ENCODE measurements at places on chromosomes 2 and 18.

DNA sequence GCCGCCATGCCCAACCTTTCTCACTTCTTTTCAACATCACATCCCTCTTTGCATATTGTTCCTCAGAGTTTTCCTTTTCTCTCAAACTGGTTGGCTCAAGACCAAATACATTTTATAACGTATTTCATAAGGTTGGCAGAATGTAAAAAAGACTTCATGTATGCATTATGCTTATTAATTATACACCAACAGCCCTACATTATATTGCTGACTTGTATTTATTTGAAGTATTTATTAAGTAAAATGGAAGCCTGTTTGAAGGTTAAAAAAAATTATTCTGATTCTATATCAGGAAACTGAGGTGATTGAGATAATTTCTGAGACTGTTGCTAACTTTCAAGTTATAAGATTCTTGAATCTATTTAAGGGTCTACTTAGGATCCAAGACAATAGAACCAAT, 208.0 kb upstream of the KCNH7 start:
- no peak for DNase-seq

GRCh38 chr2:176758426-176758825, 454.2 kb upstream of the HNRNPA3 start:
- no peak for DNase-seq

- DNase-seq = no peak
Observed at GRCh38 chr2:99898336-99899048, 243.9 kb downstream of the AFF3 start.

DNA sequence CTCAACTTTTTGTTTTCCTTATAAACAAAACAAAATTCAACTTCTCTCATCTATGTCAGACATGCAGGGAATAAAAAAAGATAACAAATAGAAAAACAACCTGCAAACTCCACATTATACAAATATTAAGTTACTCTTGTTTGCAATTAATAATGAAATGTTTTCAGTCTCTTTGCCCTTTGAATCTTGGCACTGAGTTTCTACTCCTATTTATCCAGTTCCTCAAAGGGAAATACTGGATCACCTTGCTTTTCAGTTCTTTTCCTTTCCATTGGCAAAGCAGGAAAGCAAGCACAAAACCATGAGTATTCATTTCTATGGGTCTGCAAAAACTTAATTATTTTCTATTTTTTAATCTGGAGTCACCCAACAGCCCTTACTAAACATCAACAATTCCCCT, 23.6 kb downstream of the KANSL1L start:
- DNase-seq = no peak

- no peak for DNase-seq
Observed at GRCh38 chr2:85132834-85133637, at the start of gene TCF7L1. TSS of gene TCF7L1 (plus strand) at chr2:85133392. CDS start at chr2:85133685, 293 bp downstream.

DNA sequence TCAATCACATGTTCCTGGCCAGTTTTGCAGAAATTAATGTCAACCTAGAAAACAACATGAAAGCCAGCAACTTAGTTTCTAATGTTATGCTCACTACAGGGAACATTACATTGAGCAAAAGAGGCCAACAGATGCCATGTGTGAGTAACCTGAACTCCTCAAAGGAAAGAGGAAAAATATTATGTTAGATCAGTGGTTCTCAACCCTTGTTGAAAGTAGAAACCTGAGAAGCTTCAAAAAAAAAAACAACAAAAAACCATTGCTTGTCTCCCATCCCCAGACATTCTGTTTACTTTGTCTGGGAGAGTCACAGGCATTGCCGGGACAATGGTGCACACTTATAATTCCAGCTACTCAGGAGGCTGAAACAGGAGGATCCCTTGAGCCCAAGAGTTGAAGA, 57.7 kb downstream of the METTL4 start:
- DNase-seq = no peak

- no peak for DNase-seq
Observed at GRCh38 chr2:130845505-130846085, 8.9 kb downstream of the ARHGEF4 start.

Data from thymus (tissue), 14 donors.